Stimulated activated CD8-positive, alpha-beta memory T cell treated with anti-CD3 and anti-CD28 coated beads, Interleukin-4, amount 100 ng/mL, for 4 hours (primary cell): ENCODE measurements at places on chromosomes 7 and 10.

DNA sequence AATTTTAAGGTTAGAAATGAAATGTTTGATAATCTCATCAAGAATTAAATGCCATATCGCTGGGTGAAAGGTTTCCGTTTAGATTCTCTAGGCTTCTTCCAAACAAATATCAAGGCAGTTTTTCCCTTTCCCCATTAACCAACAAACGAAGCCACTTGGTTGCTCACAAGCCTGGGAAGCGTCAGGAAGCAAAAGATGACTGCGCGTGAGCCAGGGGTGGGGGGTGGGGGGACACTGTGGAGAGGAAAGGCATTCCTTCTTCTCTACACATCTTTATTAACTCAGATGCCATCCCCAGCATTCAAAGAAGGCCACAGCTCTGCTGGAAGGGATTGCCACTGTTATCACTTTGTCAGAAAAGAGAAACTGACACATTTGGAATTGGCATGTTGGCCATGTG is 207.1 kb downstream of the TRIL start:
- DNase-seq: no peak

- DNase-seq: no peak
These were observed 563.0 kb downstream of the TCERG1L start for GRCh38 chr10:130748409-130749057.

- DNase-seq: no peak
These were observed 286.3 kb upstream of the CDC14C start for GRCh38 chr7:48638041-48638440.

DNA sequence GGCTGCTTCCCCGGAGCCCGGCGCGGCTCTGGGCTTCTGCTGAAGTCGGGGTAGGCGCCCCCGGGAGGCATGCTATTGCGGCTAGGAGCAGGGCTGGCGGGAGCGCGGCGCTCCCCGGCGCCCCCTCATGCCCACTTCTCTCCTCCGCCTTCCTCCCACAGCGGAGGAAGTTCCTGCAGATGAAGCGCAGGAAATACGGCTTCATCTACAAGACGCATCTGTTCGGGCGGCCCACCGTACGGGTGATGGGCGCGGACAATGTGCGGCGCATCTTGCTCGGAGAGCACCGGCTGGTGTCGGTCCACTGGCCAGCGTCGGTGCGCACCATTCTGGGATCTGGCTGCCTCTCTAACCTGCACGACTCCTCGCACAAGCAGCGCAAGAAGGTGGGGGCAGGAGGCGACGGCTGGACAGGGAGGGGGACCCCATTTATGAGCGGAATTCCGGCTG is 479 bp downstream of the CYP26A1 start:
- no peak for DNase-seq

DNA sequence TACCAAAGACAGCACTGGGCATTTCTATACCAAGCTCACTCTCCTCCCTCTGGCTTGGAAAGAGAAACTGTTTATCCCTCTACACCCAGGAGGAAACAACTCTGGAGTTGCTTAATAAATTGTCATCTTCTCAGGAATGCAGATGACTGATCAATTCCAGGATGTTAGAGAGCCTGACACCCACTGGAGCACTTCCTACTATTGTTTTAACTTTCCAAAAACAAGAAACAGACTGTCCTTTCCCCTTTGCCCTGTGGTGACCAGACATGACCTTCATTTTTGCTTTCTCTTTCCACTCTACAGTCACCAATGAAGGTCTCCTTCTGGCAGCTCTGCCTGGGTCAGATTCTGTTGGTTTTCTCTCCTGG is 19.6 kb downstream of the GIMAP4 start:
- DNase-seq: no peak
